ENCODE measurements at places on chromosomes 12 and 14.
A peak's percentile ranks its signal among the peaks of the same experiment; 100 is the strongest.

- no peak for DNase-seq
Measured at GRCh38 chr12:94609917-94610443, 40.4 kb downstream of the TMCC3 start.

DNA sequence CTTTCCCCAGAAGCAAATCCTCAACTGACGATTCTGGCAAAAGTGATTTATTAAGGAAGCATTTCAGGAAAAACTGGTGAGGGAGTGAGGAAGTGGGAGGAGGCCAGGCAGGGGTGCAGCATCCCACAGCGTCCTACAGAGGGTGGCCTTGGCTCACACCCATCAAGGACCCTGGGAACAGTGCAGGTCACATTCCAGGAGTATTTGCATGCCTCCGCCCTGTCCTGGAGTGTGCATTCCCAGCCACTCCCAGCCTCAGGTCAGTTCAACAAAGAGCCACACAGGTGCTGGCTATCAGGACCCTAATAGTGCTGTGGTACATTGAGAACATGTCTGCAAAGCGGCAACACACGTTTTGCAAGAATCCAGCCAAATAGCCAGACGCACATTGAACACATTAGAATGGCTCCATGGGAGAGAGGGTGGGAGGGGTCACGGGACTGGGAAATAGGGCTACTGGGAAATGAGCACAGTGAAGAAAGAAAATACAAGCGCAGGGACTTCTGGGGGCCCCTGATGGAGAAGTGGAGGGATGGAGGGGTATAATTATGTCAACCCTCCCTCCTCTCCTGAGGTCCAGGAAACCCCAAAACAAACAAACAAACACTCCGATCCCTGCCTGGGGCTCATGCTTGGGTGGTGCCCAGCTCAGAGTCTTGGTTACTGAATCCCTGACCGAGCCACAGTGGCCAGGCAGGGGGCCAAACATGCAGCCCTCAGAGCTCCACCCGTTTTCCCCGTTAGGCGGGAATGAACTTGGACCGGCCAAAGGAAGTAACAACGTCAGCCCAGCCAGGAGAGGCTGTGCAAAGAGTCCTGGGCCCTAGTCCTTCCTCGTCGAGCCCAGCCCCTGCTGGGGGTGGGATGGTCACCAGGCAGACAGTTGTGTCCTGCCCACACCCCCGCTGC is 36.5 kb downstream of the CMKLR1 start:
- peak; percentile 73 for DNase-seq

DNA sequence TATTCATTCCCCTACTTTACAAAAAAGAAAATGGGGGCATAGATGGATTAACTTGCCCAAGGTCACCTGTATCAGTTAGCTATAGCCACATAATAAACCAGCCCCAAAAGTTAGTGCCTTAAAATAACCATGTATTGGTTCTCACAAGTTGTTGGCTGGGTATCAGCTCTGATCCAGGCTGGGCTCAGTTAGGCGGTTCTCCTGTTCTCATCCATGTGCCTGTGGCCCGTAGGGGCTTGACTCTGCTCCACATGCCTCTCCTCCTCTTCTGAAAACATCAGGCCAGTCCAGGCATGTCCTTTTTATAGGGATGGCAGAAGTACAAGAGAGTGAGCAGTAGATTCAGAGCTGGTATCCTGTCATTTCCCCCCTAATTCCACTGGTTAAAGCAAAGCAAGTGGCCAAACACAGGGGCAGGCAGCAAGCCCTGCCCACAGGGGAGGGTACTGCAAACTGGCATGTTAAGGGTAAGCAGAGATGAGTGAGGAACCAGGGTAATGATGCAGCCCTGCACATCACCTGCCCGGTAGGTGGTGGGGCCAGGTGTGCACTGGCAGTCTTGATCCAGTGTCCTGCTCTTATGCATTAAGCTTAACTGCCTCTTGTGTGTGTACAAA is 47.9 kb upstream of the TUNAR start:
- DNase-seq, result no peak

DNA sequence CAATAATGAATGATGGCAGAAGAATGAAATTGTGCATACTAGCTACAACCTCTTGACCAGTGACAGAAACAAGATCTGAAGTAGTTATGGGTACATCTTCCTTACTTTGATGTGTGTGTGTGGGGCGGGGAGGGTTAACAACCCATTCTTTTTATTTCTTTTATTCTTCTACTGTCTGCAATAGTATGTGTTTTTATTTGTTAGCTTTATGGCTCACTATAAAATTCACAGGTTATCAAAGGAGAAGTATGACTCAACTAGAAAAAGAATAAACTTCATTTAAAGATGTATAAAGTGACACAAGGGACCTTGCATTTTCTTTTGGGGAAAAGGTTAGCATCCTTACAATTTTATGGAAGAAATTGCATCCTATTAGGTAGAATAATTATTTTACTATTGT is 430.5 kb downstream of the DAD1 start:
- DNase-seq, result no peak

DNA sequence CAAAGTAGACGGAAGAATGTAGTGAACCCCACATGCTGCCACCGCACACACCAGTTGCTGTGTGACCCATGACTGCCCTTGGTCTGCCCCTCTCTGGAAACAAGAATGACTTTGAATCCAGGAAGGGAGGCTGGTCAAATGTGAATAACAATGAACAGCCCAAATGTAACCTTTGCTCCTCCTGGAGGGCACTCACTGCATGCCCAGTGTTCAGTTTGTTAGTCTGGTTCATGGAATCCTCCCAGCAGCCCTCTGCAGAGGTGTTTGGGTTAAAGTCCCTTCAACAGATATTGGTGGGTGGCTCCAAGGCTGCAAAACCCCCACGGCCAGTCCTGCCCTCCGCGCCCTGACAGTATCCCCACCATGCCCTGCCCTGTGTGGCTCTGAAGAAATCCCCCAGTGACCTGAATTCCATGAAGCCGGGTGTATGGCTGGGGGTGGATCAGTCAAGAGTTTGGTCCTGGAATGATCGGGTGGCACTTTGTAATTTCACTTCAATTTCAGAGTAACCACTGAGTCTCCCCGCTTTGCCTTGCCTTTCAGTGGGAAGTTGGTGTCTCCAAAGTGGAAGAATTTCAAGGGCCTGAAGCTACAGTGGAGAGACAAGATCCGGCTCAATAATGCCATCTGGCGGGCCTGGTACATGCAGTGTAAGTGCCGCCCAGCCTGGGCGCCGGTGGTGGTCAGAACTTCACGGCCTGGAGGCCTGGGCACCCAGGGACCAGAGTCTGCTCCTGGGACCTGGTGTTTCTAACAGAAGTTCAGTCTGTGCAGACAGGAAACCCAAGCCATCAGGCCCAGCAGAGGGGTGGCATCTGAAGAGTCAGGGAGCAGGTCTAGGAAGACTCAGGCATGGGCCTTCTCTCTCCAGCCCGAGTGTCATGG is 47.1 kb downstream of the IL31 start:
- DNase-seq, result no peak

DNA sequence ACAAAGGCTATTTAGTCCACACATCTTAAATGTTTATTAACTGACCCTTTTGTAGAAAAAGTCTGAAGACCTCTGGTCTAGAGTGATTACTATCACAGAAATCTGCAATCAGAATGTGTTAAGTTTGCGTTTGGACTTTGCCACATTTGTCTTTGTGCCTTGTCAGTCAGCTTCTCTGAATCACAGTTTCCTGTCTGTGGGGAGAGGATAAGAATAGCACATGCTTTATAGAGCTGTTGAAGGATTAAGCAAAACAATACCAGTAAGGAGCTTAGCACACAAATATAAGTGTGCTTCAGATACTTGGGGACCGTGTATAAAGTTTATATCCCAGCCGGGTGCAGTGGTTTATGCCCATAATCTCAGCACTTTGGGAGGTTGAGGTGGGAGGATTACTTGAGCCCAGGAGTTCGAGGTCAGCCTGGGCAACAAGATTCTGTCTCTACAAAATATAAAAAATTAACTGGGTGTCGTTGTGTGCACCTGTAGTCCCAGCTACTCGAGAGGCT is 63.0 kb upstream of the BTG1 start:
- DNase-seq, result no peak

DNA sequence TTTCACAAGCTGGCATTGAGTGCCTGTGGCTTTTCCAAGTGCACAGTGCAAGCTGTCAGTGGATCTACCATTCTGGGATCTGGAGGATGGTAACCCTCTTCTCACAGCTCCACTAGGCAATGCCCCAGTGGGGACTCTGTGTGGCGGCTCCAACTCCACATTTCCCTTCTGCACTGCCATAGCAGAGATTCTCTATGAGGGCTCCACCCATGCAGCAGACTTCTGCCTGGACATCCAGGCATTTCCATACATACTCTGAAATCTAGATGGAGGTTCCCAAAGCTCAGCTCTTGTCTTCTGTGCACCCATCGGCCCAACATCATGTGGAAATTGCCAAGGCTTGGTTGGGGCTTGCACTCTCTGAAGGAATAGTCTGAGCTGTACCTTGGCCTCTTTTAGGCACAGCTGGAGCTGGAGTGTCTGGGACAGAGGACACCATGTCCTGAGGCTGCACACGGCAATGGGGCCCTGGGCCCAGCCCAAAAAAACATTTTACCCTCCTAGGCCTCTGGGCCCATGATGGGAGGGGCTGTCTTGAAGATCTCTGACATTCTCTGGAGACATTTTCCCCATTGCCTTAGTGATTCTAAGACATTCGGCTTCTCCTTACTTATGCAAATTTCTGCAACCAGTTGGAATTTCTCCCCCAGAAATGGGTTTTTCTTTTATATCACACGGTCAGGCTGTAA is 313.3 kb upstream of the SFSWAP start:
- no peak for DNase-seq

DNA sequence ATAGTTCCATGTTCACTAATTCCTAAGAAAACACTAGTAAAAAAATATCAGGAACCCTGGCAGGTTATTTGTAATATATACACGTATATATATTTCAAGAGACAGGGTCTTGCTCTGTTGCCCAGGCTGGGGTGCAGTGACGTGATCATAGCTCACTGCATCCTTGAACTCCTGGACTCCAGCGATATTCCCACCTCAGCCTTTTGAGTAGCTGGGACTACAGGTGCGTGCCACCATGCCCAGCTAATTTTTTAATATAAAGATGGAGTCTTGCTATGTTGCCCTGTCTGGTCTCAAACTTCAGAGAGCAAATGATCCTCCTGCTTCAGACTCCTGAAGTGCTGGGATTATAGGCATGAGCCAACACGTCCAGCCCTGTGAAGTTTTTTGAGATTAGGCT is 16.2 kb downstream of the GPRC5A start:
- DNase-seq, result no peak

DNA sequence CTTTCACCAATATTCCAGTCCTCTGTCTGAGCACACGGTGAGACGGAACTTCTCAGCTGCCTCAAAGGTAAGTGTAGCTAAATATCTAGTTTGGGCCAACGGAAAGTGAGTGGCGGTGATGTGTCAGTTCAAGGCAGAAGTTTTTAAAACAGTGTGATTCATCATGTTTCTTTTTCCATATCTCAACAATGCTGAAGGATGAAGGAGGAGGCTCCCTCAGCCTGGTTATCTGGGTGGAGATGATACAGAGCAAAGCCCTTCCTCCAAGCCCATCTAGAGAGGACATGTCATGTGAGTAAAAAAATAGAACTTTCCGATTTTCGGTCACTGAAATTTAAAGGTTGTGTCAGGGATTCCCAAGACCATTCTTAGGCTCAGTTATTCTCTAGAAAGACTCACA is 13.1 kb upstream of the ANP32D start:
- DNase-seq, result no peak

DNA sequence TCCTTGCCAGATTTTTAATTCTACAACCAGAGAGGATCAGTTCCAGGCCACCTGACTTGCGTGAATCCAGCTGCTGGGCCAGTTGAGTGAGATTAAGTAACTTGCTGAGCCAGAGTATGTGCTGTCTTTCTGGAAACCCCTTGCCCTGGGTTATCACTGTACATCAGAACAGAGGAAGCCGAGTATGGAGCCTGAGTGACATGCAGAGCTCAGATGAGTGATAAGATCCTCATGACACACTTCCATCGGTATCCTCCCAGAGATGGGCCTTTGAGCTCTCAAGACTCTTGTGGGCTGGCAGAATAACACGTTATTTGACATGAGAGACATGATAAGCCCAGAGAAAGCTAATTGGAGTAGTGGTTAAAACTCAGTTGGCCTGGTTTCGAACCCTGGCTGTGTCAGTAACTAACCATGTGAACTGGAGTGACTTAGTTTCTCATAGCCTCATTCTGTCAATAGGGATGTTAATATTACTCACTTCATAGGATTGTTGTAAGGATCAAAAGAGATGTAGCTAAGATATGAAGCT is 388.1 kb downstream of the ZFP36L1 start:
- no peak for DNase-seq

GRCh38 chr12:118981285-118982211 is at the start of gene SRRM4:
Gene SRRM4 (plus strand): TSS chr12:118981541. CDS start chr12:118981883, 342 bp downstream.
- no peak for DNase-seq

DNA sequence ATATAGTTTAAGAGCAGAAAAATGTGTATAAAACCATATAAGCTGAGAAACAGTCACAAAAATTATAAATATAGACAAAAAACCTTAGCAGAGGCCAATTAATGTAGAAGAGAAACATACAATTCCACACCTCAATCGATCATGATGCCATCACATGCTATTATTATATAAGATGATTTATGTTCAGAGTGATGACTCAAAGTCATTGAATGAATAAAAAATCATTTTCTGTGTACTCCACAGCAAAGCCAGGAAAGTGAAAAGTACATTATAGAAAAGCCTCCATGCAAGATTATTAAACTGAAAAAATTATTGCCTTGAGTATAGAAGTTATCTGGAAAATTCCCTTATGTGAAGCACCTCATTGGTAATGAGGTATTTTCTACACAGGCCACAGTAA is 229.2 kb upstream of the PPFIA2 start:
- no peak for DNase-seq

DNA sequence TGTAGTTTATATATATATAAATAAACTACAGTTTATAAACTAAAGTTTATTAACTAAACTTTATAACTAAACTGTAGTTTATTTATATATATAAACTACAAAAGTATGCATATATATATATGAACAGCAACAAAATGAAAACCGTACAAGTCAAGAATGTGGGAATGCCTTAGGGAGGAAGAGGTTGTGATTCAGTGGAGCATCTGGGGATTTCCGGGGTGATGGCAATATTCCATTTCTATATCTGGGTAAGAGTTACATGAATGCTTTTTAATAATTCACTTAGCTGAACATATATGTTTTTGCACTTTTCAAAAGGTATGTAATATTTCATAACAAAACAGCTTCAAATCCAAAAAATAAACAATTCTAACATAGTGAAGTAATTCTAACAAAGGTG is 30.1 kb upstream of the CAND1 start:
- DNase-seq, result no peak

DNA sequence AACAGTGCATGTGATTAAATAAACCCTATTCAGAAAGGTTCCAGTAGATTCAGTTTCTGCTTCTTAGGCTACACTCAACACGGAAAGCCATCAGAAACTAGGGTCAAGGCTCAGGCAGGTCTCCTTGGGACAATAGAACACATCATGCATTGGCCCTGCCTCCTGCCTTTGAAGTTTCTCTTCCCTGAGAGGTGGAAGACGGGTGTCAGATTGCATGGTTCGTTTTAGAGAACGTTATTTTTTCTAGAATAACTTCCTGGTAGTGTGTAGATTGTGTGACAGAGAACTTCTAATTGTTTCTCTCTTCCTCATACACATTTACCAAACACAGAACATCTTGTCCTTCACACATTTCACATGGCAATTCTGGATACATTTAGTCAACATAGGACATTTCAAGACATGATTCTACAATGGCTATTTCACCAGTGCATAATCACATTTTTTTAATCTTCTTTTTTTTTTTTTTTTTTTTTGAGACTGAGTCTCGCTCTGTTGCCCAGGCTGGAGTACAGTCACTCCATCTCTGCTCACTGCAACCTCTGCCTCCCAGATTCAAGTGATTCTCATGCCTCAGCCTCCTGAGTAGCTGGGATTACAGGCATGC is 106.6 kb upstream of the AMN1 start:
- DNase-seq, result no peak

GRCh38 chr12:116807546-116807945 is 69.4 kb downstream of the RNFT2 start:
- no peak for DNase-seq
